NCI-H1694 treated with DMSO at 0.1 percent for 48 hours (cell line): ENCODE measurements at places on chromosomes 12 and 14.

DNA sequence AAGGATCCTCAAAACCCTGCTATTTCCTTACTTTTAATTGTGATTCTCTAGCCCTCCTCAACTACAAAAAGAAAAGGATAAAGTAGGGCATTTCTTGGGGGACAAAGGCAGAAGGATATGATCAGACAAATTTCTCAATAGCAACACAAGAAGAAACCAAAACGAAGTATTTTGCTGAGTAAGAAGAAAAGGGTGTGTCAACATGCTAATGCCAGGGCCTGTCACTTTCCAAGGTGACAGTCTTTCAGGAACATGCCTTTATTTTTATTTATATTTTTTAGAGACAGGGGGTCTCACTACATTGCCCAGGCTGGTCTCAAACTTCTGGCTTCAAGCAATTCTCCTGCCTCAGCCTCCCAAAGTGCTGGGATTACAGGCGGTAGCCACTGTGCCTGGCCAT, 39.8 kb downstream of the CBX5 start:
- DNase-seq = no peak

DNA sequence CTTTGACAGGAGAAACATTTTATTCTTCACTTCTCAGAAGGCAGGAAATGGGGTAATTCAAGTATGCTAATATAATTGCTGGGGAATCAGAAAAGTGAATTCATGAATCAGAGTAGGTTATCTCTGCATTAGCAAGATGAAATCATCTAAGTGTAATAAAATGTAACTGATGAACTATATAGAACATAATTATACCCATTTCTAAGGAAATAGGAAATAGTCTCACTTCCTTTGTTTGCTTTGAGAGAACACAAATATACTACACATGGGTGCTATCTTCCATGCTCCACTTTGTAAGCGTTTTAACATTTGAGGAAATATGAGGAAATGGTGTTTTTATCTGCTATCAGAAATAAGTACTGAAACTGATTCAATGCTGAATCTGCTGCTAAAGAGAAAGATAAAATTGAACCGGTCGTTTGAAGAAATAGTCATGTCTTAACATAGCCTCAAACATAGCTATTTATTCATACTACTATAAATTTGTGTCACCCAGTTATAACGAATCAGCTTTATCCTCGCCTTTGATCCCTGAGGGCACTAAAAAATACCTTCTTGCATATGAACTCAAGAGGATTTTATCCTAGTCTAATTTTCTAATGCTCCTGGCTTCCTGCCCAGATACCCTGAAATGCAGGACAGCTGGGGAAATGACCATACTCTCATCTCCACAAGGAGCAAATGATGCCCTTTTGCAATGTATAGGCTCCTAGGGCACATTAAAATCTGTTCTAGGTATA, 696.0 kb downstream of the C12orf50 start:
- no peak for DNase-seq

DNA sequence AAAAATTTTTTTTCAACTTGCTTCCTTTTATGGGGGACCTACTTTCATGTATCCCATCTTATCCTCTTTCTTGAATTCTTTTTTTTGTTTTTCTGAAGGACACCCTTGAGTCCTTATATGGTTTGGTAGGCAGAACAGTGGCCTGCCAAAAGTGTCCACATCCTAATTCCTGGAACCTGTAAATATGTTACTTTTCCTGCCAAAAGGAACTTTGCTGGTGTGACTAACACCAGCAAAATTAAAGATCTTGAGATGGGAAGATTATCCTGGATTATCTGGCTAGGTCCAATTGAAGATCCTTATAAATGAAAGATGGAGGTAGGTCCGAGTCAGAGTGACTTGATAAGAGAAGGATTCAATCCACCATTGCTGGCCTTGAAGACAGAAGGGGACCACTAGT, 5.3 kb downstream of the NUBPL start:
- no peak for DNase-seq

GRCh38 chr12:77722536-77722935, 108.2 kb upstream of the NAV3 start:
- no peak for DNase-seq

DNA sequence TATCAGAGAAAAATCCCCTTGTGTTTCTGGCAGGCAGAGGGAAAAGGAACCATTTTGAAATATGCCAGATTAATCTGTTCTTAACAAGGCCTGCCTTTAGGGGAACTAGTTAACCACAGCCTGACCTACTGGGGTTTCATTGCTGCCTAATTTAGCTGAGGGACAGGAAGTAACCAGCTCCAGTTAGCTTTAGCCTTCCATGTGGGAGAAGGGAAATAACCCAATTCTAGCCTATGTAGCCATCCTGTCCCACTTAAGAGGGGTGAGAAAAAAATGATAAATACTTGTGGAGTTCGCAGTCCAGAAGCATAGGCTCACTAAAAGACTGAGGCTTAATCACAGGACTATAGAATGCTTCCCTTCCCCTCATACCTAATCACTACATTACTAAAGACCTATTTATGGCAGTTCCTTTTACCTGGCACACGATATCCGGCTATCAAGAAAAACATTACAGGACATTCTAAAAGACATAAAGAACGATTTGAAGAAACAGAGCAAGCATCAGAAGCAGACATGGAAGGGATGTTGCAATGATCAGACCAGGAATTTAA, 22.8 kb downstream of the COX8C start:
- no peak for DNase-seq

GRCh38 chr12:119797090-119797489, 80.0 kb downstream of the CIT start:
- DNase-seq = no peak

DNA sequence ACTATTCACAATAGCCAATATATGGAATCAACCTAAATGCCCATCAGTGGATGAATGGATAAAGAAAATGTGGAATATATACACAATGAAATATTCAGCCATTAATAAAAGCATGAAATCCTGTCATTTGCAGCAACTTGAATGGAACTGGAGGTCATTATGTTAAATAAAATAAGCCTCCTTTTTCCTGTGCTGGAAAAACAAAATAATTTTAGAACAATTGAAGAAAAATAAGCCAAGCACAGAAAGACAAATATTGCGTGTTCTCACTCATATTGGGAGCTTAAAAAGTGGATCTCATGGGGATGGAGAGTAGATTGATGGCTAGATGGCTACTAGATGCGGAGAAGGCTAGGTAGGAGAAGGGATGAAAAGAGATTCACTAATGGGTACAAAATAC, 6.3 kb upstream of the BTG1 start:
- DNase-seq = no peak

- DNase-seq = no peak
Measured at GRCh38 chr14:22613106-22613695, 15.1 kb downstream of the ABHD4 start.

- peak; percentile 53 for DNase-seq
Measured at GRCh38 chr14:102778338-102779083, 1.3 kb downstream of the TRAF3 start.

- DNase-seq = no peak
Measured at GRCh38 chr12:104840262-104840661, 117.8 kb downstream of the SLC41A2 start.

DNA sequence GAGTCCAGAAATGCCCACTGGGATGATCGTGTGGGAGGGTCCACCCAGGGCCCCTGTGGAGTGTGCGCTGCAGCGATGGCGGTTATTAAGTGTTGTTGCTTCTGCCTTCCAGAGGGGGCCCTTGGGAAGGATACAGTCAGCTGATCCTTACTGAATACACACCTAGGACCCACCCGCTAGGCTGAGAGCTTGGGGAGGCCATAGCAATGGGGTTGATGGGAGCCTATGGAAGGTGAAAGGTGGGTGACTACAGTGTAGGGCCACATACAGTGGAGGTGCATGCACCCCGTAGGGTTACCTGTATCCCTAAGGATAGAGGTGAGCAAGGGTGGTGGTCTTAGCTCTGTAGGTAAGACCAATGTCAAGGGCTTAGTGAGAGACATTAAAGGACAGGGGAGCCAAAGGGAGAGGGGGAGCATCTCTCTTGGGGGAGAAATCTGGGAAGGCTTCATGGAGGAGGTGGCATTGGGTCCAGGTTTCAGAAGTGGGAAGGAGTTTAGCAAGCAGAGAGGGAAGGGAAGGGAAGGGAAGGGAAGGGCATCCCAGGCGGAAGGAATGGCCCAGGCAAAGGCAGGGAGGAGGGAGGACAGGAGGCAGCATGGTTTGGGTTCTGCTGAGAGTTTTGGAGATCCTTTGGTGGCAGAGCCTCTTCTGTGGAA, 73.1 kb upstream of the RIN3 start:
- no peak for DNase-seq

DNA sequence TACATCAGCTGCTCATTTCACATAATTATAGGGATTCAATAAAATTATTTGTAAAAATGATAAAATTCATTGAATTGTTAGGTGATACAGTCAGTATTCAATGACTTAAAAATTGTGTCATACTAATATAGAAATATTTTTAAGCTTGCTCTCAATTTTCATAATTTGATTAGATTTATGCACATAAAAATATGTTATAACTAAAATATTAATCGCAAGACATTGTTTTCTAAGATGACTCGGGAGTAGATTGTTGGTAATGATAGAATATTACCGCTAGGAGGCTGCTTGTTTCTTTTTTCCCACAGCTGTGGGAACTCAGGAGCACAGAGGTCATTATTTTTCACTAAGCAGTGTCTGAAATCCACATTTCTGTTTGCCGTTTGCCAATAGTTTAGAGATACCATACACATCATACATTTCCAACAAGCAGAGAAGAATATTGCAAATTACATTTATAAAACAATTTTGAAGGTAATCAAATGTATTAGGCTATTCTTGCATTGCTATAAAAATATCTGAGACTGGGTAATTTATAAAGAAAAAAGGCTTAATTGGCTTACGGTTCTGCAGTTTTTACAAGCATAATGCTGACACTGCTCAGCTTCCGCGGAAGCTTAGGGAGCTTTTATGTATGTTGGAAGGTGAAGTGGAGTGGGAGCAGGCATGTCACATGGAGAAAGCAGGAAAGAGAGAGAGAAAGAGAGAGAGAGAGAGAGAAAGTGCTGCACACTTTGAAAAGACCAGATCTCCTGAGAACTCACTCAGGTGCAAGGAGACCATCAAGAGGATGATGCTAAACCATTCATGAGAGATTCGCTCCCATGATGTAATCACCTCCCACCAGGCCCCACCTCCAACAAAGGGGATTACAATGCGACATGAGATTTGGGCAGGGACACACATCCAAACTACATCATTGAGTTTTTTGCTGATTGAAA, 9.2 kb downstream of the CD69 start:
- DNase-seq = peak; percentile 49

GRCh38 chr12:73266206-73266605, 994.0 kb downstream of the TRHDE start:
- DNase-seq = no peak

DNA sequence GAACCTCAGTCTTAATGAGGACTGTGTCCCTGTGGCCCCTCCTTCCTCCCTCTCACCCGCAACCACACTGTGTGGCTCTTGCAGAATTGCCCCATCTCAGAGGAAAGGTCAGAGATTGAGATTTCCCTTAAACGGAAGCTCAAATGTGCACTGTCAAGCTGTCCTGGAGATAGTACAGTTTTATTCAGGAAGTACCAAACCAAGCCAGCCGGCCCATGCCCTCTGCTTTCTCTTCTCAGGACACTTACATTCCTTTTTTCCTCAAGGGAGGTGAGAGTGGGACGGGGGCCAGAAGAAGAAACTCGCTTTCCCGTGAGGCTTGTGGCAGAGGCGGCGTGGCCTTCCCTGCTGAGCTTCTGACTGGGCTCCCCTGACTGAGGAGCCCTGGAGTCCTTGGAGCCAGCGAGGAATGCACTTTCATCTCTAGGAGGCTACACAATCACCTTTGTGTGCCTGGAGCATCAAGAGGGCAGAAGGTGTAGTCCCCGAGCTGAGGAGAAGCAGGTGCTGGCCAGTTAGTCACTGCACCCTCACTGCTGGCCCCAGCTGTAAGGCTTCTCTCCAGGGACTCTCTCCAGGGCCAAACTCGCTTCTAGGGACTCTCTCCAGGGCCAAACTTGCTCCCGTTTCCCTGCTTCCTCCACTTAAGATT, 24.1 kb upstream of the ATP2A2 start:
- no peak for DNase-seq

DNA sequence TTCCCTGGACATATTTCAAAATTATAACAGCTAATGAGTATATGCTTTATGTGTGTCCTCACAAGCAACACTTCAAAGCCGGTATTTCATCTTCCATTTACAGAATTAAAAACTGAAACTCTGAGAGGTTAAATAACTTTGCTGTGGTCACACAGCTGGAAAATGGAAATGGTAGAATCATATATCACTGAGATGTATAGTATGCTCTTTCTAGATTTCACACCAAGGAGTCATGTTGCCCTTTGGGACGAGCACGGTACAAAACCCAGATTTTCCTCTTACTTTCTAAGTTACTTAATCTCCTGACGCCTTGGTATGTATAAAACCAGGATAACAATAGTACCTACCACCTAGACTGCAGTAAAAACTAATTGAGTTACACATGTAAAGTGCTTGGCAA, 152.6 kb upstream of the GRIP1 start:
- DNase-seq = no peak

- DNase-seq = no peak
Measured at GRCh38 chr12:40232602-40233001, 7.8 kb downstream of the LRRK2 start.

DNA sequence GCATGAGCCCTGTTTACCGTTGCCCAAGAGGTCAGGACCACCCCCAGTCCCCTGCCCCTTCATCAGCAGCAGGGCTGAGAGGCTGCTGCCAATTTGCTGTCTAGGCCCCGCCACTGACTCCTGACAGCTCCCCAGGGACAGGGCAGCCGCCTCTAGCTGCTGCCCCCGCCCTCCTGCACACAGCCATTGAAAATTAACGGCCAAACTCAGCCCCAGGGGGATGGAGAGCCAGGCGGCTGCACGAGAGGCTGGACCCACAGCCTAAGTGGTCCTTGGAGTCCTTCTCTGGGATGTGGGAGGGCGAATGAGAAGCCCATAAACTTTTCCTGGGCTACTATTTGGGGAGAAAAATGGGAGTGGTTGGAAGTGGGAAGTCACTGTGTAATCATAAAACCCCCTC, 4.6 kb downstream of the FOXN4 start:
- DNase-seq = no peak

GRCh38 chr14:98976271-98976670, 295.7 kb downstream of the BCL11B start:
- DNase-seq = no peak

- DNase-seq = no peak
Measured at GRCh38 chr12:64876388-64877071, 52.1 kb downstream of the TBC1D30 start.

DNA sequence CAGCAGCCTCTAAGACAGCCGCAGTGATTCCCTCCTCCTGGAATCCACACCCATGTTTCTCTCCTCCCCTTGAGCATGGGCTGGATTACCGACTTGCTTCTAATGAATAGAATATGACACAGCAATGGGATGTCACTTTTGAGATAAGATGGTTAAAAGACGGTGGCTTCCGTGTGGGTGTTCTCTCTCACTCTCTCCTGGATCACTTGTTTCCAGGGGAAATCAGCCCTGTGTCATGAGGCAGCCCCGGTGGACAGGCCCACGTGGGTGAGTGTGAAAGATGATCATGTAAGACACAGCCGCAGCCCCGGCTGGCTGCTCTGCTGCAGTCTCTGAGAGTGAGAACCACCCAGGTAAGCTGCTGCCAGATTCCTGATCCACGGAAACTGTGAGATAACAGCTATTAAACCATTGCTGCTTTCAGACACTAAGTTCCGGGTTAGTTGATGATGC, 10.7 kb downstream of the MOAP1 start:
- DNase-seq = no peak
